ENCODE measurements at places on chromosomes 11 and 22.

GRCh38 chr11:128767591-128768001 lies 73.7 kb downstream of the FLI1 start:
- ATAC-seq, result no peak

GRCh38 chr11:6357222-6357621 lies 33.1 kb upstream of the SMPD1 start:
- peak; percentile 66 for ATAC-seq

DNA sequence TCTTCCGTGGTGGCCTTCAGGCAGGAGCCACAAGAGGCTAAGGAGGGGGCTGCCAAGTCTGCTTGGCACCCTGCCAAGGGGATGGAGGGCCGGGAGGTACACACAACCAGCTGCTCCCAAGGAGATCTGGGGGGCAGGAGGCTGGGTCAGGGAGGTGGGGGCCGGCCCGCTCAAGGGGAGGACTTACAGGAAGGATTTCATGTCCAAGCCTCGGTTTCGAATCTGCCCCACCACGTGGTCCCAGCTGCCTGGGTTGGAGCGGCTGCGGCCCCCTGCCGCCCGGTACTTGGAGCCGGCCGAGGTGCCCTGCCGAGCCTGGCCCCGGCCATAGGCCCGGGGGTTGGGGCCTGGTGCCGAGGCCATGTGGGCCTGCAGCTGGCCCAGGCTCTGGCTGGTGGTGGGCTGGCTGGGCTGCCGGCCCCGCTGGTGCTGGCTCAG lies 33.5 kb downstream of the LRRC10B start:
- ATAC-seq, result no peak

DNA sequence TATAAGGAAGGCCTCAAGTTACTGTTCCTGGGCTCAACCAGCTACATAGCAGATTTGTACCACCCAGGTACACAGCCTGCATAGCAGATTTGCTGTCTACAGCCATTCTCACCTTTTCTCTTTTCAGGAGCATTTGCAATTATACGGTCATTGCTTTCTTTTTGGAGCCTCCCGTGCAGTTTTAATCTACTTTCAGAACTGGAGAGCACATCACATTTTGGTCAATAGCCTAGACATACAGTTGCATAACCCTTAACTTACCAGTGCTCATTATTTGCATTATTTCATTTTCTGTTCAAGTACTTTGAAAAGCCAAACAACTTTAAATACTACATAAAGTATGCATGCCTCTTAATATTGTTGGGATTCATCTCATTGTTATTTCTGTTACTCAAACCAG lies 150.5 kb upstream of the SORL1-AS1 start:
- ATAC-seq, result no peak

- no peak for ATAC-seq
Measured at GRCh38 chr22:47154621-47155081, 392.2 kb downstream of the TBC1D22A start.

Measured in stimulated activated memory B cell treated with anti-CD40 and anti-IgM and Interleukin-4, amounts not matched to agents 10 μg/mL and 1 μg/mL and 100 μg/mL, for 72 hours (primary cell).